ENCODE measurements at places on chromosomes 12 and 14.

- DNase-seq = no peak
These were observed 74.1 kb downstream of the PLXNC1 start for GRCh38 chr12:94222351-94223084.

- DNase-seq = no peak
These were observed 71.7 kb upstream of the REP15 start for GRCh38 chr12:27624586-27624985.

- no peak for DNase-seq
These were observed 11.9 kb upstream of the SLC2A13 start for GRCh38 chr12:40117818-40118217.

GRCh38 chr12:92745856-92746550 lies 43.2 kb downstream of the PLEKHG7 start:
- DNase-seq = peak; percentile 97

DNA sequence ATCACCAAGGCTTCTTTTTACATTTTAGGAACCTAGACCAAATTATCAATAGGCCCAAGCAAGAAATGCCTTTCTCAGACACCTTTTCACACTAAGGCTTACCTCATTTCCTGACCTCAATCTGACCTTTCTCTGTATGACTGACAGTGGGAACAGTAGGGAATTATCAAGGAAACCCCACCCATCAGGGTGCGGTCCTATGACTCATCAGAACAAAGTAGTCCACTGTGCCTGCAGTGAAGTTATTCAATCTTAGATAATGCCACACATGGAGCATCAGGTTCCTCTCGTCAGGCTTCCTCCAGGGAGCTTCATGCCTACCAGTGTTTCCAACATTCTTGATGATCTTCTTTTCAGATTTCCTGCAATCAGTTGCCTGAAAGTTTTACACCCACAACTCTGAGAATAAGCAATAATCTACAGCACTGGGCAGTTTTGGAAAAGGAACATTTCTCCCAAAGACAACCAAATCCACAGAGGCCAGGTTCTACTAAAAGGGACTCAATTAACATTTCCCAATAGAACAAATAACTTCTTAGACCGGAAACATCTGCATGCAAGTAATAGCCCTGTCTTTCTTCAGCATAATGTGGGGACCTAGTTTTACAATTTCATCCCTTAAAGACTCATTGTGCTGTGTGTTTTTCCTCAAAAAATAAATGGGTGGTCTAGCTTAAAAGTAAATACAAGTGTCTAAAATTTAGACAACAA lies 35.9 kb upstream of the TMTC2 start:
- peak; percentile 53 for DNase-seq

GRCh38 chr14:48527832-48528231 lies 852.4 kb upstream of the MDGA2 start:
- no peak for DNase-seq

- DNase-seq = no peak
These were observed 215.1 kb downstream of the LRRK2 start for GRCh38 chr12:40439771-40440492.

- DNase-seq = no peak
These were observed 1082.9 kb downstream of the BCL11B start for GRCh38 chr14:98189062-98189461.

DNA sequence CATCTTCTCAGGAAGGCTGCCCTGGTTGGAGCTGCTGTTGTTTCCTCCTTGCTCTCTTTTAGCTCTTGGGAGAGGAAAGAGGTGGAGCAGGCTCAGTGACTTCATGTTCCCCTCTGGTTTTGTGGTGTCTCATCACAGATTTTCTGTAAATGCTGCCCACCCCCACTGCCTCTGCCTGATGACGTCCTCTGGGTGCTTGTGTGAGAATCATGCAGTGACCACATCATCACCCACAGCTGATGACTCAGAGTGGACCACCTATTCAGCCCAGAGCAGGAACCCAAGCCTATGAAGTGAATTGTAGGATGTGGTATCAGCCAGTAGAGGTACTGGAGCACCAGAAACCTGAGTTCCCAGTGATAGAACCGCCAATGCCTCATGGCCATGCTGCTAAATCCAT lies at the start of gene GZMB:
Gene GZMB (minus strand): TSS at position 33 of the 400 bp plus-strand sequence. CDS start 30 bp downstream, at position 3.
- DNase-seq = no peak

DNA sequence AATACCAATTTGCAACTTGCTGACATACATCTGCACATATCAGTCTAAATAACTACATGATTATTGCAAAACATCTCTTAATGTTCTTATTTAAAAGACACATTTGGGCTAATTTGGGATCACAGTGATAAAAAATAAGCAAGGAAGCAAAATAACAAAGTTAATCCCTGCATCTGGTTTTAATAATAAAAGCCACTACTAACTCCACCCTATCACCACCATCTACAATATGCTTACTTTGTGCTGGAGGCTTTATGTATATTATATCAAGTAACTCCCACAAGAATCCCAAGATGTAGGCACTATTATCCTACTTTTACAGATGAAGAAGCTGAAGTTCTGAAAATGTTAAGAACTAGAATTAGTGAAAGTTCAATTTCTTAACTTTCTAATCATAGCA lies 45.7 kb downstream of the TAOK3 start:
- DNase-seq = no peak

DNA sequence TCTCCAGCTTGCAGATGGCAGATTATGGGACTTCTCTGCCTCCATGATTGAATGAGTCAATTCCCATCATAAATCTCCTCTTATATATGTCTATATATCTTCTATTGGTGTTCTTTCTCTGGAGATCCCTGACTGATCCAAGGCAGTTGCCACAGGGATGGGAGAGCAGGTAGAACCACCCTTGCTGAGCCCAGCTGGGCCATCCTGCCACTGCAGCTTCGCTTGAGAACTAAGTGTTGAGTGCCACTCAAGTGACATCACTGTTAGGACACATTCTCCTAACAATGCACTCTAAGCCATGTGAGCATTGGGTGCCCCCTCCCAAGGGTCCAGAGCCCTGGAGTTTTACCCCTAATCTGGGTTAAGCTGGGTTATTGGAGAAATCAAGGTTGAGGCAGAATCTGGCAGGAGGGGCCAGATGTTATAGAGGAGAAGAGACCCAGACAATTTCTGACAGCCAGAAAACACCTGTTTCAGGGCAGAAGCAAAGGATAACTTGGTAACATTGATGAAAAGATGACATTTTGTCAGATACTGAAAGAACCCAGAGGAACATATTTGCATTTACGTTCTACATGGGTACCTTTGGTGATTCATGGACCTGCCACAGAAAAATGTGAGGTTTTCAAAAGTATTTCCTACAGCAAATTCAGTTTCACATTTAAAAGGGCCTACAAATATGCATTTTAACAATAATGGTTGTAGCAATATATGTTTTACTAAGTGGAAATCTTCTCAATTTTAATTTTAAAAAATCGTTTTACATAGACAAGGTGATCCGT lies 57.2 kb upstream of the MAX start:
- DNase-seq = no peak

DNA sequence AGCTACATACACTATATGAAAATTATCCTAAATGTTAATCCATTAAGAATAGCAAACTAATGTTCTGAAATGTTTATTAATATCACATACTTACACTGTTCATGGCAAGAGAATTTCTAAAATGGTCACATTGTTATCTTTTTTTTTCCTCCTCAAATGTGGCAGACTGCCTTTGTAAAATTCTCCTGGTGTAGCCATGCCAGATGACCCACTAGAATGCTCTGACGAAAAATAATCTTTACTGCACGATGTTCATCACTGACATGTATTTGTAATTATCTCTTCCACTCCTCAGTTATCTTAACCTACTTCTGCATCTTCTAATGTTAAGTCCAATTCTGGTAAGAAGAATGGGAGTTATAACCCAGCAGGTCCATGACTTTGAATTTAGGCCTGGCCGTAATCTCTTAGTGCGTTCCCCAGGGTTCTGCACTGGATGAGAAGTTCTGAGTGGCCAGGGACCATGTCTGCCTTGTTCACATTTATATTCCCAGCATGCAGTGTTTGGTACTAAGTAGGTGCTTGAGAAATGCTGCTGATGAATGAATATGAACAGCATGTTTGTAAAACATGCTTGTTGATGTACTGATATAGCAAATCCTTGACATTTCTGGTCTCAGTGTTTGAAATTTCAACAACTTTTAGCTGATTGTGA lies 46.7 kb downstream of the NOPCHAP1 start:
- DNase-seq = no peak

DNA sequence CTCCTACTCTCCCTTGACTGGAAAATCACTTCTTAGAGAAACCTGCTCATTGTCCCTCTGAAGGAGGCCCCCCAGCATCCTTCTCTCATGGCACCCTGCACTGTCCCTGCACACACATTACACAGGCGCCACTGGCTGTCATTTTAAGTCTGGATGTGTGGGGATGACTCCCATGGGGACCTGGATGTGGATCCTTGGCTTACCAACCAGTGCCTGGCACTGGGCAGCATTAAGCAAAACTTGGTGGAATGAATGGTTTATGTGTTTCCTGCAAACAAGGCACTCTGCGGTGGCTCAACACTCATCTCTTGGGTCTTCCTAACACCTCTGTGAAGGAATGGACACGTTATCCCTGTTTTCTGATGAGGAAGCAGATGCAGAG lies 162.4 kb downstream of the RBM19 start:
- no peak for DNase-seq

- no peak for DNase-seq
These were observed 95.8 kb downstream of the NELL2 start for GRCh38 chr12:44780221-44780790.

DNA sequence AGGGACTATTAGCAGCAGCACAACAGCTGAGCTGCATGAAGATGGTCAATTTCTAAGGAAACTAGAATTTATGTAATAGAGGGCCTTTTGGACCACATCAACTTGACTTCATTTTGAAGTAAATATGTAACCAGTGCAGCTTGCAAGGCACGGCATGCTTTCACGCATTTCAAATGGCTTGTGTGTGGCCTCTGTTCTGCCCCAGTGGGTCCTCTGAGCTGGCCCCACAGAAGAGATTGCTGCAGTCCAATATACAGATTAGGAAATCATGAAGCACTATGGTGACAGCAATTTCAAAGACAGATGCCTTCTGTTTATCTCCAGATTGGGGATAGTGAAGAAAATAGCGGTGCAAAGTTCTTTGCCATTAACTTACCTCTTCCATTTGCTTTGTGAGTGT lies 101.4 kb downstream of the PDZRN4 start:
- no peak for DNase-seq

DNA sequence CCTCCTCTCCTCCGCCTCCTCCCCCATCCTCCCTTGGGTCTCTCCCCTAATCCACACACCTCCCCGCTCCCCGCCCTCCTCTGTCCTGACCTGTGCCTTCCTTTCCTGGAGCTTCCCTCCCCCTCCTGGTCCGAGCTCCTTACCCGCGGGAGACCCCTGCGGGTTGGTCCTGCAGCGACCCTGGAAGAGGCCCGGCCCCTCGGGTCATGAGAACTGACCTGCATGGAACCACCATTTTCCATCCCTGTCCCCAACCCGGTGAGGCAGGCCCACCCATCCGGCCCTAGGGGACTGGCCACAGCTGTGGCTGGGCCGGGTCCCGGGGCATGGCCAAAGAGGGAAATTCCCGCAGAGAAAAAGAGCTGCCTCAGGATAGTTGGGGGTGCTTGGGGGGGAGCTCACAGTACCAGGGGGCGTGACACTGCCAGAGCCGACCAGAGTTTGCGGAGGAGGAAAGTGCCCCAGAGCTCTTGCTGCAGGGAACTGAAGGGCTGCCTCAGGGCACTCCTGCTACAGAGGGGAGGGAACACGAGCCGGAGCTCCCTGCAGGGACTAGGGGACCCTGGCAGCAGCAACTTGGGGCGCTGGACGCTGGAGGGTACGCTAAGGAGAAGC lies 613 bp downstream of the ARHGEF40 start:
- DNase-seq = no peak

- peak; percentile 30 for DNase-seq
These were observed 771 bp upstream of the AVPR1A start for GRCh38 chr12:63151623-63152320.

DNA sequence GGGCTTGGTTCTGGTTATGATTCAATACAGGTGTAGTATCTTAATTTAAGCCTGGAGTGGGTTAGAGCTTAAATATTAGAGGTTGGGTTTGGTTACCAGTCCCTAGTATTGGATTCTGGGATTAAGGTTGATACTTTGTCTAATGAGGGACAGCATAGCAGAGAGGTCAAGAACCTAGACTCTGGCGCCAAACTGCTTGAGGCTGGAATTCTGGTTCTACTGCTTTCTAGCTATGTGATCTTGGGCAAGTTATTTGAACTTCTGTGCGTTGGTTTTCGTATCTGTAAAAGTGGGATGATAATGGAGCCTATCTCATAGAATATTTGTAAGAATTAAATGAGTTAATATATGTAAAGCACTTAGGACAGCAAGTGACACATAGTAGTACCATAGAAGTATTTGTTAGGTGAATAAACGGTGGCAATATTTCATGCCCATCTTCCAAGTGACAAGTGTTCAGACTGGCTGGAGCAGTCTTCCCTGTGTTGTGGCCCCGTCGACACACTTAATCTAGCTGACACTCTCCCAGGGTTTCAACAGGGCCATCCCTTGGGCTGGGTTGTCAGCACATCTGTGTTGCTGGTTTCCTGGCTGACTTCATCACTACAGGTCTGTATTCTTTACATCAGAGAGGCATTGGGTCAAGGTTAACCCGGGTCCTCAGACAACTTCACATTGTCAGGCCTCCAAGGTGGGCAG lies 3.0 kb downstream of the ENDOU start:
- DNase-seq = no peak

GRCh38 chr12:117028254-117028653 lies 71.0 kb downstream of the TESC start:
- no peak for DNase-seq

DNA sequence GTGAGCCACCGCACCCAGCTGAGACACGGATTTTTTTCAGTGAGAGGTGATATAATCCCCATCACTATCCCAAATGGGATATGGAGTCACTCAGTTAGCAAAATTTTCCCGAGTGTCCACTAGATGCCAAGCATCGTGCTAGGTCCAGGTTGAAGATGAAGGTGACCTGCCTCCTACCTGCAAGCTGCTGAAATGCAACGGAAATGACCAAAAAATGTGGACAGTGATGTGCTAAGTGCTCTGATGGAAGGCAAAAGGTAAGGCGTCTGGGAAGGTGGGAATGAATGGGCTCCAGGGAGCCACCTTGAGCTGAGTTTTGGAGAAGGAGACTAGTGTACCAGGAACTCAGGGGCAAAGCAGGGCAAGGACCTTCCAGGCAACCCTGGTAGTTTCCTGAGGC lies 64.6 kb downstream of the CALM1 start:
- DNase-seq = no peak

GRCh38 chr14:41607304-41607775 lies 664 bp downstream of the LRFN5 start:
- peak; percentile 15 for DNase-seq

GRCh38 chr12:44627387-44628166 lies 248.5 kb downstream of the NELL2 start:
- no peak for DNase-seq

All from kidney capillary endothelial cell (primary cell).